ENCODE measurements at places on chromosomes 7 and 10.

GRCh38 chr10:112115781-112116385 is 67.7 kb downstream of the GPAM start:
- peak; percentile 31 for DNase-seq

DNA sequence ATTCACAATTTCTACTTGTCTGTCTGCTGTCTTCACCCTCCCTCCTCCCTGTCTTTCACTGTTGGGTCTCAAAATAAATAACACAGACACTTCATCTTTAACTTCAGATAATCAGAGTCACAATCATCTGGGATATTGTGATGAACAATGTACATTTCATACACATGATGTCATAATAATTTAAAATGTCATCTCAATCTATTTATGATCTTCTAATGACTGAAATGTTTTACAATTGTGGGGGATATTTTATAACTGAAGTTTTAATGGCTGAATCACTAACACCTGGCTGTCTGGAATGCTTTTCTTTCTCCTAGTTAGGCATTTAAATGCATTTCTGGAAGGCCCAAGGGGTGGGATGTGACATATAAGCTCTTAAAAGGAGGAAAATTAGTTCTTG is 859.8 kb downstream of the LRMDA start:
- no peak for DNase-seq

GRCh38 chr10:100025576-100025975 is 15.8 kb upstream of the DNMBP start:
- DNase-seq: no peak

- no peak for DNase-seq
Observed at GRCh38 chr7:8177109-8177933, 84.6 kb downstream of the ICA1 start.

DNA sequence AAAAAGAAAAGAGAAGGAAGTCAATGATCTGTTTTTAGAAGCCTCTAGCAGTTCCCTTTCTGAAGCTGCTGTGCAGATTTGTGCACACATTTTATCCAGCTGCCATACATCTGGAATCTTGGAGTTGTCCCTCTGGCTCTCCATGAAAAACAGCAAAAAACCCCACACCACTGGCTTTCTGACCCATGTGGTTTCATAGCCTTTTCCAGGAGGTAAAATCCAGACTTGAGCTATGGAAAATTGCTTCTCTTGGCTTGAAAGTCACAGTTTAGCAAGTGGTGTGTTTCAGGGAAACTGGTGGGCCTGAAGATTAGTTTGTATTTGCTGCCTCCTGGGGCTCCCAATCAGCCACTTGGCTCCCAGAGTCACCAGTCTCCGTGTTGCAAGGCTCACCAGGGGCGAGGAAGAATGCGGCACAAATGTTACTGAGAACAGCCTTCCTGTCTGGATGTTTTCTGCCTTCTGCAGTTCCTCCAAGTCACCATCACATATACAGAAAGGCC is 50.1 kb upstream of the ADRB1 start:
- peak; percentile 16 for DNase-seq

DNA sequence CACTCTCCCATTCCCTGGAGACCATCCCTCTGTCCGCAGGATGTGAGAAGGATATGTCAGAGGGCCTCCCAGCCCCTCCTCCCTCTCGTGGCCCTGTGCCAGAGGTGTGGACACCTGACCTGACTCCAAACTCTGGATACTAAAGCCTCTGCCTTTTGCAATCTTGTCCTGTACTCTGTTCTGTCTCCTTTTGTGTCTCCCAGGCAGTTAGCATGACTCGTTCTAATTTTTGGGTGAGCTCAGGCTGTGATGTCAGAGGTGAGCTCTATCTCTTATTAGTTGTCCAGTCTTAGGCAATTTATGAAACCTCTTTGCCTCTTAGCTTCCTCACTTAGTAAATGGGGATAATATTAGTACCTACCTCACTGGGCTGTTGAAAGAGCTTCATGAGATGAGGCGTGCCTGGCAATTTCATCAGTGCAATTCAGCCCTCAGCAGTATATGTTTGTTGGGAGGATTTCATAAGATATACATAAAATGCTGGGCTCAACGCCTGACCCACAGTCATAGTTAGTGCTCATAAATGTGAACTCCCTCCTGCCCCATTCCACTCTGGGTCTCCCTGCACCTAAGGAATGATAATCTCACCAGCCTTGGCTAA is 10.9 kb downstream of the MARVELD1 start:
- DNase-seq: no peak

DNA sequence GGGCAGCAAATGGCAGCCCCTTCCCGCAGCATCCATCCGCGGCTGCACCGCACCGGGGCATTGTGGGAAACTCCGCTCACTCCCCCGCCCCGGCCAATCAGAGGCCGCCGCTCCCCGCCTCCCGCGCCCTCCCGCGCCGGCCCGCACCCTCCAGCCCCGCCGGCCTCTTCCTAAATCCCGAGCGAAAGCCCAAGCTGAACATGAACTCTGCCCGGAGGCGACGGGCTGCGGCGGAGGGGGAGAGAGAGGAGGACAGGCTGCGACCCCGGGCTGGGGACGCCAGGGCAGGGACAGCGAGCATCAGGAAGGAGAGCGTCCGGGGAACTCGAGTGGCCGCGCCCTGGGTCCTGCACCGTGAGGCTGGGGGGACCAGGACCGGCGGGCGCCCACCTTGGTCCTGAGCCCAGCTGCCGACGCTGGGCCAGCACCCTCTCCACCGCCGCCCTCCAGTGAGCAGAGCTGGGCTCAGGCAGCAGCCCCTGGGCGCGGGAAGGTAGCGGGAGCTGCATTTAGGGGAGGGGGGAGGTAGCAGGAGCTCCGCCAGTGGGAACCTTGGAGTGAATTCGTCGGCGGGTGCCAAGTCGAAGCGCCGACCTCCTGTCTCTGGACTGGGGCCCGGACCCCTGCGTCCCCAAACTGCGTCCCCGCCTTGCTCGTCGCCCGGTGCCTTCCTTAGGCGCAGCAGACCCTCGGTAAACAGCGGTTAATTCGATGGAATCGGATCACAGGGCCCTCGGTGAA is at the start of gene DGKI:
TSS of gene DGKI (minus strand) at position 148 of the 741 bp plus-strand sequence.
- no peak for DNase-seq

DNA sequence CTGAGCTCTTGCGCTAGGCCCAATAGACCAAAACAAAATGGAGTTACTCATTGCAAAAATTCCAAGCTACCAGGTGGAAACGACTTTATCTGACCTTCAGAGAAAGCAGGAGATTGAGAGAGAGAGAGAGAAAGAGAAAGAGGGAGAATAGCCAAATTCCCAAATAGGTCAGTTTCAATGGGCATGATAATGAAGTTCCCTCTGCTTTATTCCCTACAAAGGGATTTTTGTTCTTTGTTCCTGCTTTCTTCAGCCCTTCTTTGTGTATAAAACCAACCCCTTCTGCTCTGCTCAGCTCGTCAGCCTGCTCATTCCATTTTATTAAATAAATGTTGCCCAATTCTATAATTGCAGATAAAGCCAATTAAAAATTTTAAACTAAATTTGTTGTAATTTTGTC is 45.0 kb upstream of the GPR37 start:
- DNase-seq: no peak

DNA sequence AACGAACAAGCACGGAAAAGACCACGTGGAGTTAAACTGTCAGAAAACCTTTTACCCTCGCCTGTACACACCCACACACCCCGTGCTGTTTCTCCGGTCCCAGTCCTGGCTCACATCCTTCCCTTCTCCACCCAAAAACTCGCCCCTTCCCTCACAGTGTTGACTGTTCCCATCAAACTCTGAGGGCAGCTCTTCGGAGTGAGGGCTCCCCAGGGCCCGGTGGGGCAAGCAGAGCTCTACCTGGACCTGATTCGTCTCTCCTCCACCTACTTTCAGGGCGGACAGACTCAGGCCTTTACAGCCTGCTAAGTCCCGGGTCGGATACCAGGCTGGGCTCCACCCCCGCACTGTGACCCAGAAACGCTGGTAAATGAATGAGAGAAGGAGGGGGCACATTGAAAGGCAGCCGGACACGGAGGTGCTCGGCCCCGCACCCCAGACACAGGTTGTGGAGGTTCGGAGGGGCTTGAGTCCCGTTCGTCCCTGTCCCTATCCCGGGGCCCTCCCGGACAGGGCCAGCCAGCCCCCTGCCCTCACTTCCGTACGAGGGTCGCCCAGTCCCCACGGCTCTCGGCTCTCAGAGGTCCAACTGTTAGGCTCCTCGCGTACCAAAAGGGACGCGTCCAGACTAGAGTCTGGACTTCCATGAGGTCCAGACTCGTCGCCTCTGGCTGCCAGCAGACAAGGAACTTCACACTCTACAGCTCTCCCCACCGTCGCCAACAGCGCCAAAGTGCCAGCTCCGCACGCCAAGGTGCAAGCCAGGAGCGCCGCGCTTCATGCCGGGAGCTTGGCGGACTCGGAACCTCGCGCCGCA is 31.7 kb upstream of the ASL start:
- peak; percentile 33 for DNase-seq

DNA sequence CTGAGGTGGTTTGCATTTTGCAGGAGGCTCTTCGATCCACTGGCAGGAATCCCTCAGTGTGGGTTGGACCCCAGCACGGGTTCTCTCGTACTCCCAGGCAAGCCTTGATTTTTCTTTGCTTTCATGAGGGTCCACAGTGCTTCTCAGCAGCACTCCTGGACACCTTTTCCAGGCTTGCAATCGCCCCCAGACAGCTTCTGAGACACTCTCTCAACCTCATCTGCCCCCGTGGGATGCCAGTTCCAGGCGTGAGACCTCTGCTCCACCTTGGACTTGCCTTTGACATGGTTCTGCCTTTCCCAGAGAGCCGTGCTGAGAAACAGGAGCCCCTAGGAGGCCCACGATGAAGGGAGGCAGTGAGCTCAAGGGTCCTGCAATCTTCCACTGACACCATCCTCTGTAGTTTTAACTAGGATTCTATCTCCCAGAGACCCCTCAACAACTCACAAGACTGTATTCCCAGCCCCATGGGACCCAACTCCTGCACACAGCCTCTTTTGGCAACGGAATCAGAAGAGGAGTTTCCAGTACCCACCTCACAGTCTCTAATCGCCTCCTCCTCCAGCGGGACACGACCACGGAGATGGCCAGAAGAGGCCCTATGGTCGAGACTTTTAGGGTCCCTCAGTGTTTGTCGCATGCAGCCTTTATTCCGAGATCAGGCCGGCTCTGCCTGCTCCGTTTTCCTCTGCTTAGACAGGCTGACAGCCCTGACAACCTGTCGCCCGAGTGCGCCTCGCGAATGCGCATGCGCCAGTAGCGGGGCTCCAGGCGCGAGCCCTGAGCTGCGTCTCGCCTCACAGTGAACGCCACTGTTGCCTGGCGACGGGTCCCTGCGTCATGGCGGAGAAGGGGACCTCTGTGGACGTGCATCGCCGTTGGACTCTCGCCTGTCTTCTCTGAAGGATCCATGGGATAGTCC is 26.0 kb upstream of the ZNF273 start:
- DNase-seq: peak; percentile 69

GRCh38 chr7:12703881-12704280 is 16.4 kb downstream of the ARL4A start:
- DNase-seq: no peak

- no peak for DNase-seq
Observed at GRCh38 chr7:29356631-29357030, 162.1 kb downstream of the CHN2 start.

DNA sequence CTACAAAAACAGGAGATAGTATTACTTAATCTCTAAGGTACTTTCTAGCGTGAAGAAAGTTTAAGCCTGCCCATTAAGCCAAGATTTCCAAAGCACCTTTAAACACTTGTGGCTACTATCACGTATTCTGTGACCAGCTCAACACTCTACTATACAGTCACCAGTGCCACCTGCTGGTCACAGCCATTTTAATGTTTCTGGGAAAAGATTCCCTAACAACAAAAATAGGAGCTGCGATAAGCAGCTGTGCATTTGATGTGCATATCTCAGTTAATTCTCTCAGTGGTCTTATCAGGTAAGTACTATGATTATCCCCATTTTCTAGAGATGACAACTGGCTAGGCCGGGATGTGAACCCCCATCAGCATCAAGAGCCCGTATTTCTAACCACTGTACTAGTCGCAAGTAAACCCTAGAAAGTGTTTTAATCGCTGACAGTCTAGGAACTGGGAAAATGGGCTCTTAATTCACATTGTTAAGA is 860 bp downstream of the SEC31B start:
- DNase-seq: peak; percentile 74

DNA sequence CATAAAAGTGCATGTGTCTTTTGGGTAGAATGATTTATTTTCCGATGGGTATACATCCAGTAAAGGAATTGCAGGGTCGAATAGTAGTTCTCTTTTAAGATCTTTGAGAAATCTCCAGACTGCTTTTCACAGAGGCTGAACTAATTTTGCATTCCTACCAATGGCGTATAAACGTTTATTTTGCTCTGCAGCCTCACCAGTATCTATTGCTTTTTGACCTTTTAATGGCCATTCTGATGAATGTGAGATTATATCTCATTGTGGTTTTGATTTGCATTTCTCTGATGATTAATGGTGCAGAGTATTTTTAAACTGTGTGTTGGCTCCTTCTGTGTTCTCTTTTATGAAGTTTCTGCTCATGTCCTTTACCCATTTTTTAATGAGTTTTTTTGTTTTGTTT is 1020.1 kb downstream of the NXPH1 start:
- no peak for DNase-seq

GRCh38 chr7:43522406-43523156 is 60.3 kb upstream of the STK17A start:
- no peak for DNase-seq

GRCh38 chr10:43160046-43160920 is 22.0 kb downstream of the CSGALNACT2 start:
- DNase-seq: peak; percentile 10

DNA sequence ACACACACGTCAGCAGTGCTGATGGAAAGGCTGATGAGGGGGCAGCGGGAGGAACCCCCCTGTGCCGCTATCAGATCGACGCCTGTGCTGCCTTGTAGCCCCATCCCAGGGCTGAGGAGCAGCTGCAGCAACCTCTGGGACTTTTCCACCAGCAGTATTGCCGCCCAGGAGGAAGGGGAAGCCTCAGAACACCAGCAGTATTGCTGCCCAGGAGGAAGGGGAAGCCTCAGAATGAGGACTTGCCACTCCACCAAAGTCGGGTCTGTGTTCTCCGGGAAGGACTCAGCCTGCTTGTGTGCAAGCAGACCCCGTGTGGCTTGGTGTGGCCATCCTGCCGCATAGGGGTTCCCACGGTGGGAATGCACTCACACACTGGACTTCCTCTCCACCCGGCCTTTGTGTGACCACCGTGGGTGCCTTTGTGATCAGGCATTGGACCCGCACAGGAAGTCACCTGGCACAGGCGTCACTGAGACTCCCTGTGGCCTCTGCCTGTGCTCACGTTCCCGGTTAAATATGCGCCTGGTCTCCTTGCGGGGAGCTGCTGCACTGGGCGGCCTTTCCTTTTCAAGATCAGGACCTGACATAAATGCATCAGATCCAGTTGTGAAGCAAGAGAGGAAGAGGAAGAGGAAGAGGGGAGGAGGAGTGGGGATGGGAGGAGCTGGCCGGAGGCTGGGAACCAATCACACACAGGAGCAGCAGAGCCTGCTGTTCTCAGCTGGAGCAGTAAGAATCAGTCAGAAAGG is 248.5 kb downstream of the DNAJB6 start:
- peak; percentile 31 for DNase-seq
